ENCODE measurements at places on chromosomes 4 and X. TPM values are rescaled to one million over a fixed set of nuclear protein-coding genes. Genes with fewer than 3 reads are reported as not detected.

BEX5 gene
- total RNA-seq, result 3.9 TPM

PSMD10 gene
- 99.1 TPM for total RNA-seq

CTAG1A gene
- total RNA-seq, result not detected

TLR6 gene
- 1.1 TPM for total RNA-seq

GABRE gene
- 2.6 TPM for total RNA-seq

Data from endothelial cell of coronary artery (primary cell).